NCI-H1436 (cell line): ENCODE measurements at places on chromosomes 7 and 10.

DNA sequence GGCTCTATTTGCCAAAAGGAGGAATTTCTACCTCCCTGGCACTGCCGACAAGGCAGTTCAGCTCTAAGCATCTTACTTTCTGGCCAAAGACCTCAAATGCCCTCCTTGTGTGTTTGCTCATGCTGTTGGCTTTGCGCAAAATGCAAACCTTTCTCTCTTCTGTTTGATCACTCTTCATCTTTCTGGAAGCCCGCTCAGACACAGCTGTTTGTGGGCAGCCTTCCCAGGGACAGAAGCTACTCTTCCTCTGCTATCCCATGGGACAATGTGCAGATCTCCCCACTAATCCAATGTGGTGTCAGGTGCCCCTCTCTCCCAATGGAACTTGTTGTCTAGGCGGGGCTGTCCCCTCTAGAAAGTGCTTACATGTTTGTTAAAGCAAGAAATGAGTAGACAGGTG, 278.7 kb downstream of the CCSER2 start:
- DNase-seq, result no peak

DNA sequence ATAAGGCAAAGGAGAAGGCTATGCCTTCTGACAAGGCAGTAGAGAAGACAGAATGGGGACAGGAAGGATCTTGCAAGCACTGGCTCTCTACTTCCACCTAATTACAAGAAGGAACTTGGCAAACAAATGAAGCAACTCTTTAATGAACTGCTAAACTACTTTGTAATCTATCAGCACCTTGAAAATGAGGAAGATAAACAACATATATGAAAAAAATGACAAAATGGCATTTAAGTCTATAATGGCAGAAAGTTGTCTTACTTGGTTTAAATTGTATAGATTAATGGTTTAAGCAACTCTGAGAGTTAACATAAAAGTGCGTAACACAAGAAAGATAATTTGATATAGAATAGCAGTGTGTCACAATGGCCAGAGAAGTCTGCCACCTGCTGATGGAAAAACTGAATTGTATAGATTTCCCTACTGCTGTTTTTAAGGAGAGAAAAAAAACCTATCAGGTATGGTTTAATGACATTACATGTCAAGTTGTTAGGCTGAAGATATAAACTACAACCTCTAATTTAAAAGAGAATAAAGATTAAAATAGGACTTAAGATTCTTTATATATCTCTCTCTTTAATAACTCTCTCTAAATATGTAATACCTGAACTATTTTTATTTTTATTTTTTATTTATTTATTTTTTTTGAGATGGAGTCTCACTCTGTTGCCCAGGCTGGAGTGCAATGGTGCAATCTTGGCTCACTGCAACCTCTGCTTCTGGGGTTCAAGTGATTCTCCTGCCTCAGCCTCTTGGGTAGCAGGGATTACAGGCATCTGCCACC, 11.8 kb downstream of the NT5C3A start:
- DNase-seq, result no peak

DNA sequence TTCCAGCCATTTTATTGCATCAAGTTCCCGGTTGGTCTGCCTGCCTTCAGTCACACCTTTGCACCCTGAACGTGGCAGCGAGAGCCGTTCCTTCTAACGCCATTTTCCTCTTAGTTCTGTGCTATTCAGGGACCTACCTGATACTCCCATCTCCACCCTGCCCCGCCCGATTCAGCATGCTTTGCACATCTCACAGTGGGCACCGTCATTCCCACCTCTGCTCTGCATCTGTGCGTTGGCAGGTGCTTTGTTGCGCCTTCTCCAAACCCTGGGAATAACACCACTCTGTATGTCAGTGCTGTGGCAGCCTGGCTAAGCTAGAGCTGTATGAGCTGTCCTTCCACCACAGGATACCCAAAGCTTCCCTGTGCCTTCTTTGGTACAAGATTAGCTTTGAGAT, 96.8 kb downstream of the ACTR3B start:
- DNase-seq, result no peak

- no peak for DNase-seq
Observed at GRCh38 chr10:96529634-96530279, 16.0 kb upstream of the TLL2 start.

- DNase-seq, result no peak
Observed at GRCh38 chr10:114313139-114313538, 74.1 kb downstream of the VWA2 start.

DNA sequence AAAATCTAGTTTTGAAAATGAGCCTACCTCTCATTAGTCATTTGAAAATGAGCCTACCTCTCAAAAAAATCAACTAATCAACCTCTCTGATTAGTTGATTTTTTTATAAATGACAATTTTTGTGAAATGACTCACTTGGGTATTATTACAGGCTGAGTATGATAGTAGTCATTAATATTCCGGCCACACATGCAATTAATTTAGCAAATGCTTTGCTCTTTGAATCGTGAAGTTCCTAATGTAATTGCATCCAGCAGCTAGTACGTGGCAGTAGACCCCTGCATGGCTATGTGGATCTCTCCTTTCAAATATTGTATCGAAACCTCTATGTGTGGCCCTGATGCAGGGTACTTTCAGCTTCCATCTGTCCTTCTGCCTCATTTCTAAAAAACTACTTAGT, 245.9 kb upstream of the PHYHIPL start:
- no peak for DNase-seq

- no peak for DNase-seq
Observed at GRCh38 chr10:119834188-119834587, 38.5 kb downstream of the MCMBP start.

DNA sequence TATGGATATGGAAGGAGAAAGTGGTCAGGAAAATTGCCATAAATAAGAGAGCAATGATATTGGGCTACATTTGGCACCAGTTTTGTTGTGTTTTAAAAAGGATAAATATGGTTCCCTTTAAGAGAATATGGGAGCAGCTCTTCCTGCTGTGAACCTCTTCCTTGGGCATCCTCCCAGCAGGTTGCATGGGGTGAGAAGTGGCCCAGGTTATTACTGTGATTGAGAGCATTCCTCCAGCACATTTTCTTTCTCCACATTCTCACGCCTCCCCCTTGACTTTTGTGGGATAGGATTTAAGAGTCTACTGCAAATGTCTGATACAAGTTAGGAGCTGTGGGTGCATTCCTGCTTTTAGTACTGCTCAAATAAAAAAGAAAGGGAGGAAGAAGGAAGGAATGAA, 214.8 kb downstream of the POU6F2 start:
- DNase-seq, result no peak

DNA sequence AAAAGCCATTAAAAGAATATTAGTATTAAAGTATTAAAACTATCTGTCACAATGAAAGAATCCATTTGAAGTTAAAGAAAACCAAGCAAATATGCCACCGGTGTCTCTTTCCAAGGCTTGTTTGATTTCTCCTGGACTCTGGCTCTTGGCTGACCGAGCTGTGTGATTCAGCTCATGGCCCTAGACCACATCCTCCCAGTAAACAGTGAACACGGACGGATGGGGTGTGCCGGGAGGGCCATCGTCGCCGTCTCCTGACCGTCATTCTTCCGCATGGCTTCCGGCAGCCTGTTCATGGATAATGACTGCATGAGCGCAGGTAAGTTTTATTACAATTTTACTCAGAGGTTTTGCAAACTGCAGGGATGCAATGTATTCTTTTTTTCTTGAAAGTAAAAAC, 218.5 kb downstream of the DNAJB6 start:
- DNase-seq, result no peak

DNA sequence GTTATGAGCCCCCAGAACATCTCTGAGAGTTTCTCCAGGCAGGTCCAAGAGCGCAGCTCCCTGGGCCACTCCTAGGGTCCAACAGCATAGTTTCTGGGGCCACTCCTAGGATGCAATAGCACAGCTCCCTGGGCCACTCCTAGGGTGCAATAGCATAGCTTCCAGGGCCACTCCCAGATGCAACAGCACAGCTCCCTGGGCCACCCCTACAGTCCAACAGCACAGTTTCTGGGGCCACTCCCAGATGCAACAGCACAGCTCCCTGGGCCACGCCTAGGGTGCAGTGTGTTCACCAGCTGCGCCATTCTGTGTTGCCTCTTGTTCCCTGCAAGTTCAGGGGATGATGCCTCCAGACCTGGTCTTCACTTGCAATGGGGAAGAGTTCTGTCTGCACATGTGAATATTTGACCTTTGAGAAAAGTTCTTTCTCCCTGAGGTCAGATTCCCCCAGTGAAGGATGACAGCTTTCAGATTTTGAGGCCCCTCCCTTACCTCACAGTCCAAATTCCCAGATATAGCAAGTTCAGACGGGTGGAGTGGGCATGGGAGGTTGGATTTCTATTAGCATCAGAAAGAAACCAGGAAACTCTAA, 43.0 kb upstream of the LEP start:
- no peak for DNase-seq

- DNase-seq, result no peak
Observed at GRCh38 chr7:54678763-54679489, 80.1 kb downstream of the SEC61G start.

DNA sequence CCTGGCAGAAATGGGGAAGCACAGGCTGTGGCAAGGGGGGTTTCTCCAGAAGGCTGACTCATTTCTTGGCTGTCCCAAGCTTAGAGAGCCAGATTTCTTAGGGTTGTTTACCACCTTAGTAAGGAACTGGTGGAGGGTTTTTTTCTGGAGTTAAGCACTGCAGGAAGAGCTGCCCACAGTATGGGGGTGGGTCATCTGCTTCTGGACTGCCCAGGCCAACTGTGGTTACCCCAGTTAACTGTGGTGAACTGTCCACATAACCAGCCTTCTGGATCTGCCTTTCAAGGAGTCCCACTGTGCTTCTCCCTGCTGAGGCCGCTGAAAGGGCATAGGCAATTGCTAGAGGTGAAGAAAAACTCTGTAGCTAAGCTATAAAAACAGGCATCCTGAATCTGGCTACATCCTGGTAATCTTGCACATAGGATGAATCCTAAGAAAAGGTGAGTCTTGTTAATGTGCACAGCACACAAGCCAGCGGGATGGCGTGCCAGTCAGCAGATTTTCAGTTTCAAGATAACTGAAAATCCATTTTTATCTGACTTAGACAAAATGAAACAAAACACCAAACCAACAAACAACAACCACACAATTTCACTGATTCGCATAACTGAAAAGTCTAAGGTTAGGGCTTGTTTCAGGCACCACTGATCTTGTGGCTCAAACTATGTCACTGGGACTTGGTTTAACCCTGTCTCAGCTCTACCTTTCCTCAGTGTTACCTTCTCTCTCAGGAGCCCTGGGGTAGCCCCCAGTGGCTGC, 21.6 kb upstream of the TSPAN33 start:
- no peak for DNase-seq

GRCh38 chr10:101385866-101386658, 32.1 kb downstream of the BTRC start:
- DNase-seq, result no peak

GRCh38 chr10:128420623-128421022, 294.4 kb upstream of the MKI67 start:
- DNase-seq, result no peak

DNA sequence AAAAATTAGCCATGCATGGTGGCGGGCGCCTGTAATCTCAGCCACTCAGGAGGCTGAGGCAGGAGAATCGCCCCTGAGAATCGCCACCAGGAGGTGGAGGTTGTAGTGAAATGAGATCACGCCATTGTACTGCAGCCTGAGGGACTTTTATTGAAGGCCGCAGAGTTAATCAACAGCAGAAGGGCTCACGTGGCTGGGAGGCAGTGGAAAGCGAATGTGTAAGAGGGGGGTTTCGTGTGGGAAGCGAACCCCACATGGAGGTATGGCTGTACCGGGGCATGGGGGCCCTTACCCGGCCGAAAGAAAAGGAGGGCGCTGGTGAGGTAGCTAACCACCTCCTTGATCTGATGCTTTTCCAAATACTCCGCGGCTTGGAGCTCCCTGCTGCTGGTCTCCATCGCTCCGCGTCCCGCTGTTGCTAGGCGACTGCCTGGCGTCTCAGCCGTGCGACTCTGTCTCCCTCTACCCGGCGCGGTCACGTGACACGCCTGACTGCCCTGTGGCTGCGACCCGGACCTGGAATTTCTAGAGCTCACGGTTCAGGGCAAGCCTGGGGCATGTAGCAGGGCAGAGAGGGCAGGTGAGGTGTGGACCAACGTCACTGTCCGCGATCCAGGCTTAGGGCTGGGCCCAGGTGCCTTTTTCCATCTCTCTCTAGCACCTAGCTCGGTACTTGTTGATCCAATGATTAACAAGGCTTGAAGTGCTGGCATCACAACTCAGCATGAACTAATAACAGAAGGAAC, at the start of gene EFCAB10:
TSS of gene EFCAB10 (minus strand) at position 428 of the 746 bp plus-strand sequence. CDS start at position 398, 30 bp downstream.
- peak; percentile 80 for DNase-seq

GRCh38 chr10:129885526-129885925, 78.5 kb downstream of the EBF3 start:
- DNase-seq, result no peak

- DNase-seq, result no peak
Observed at GRCh38 chr7:46034056-46034768, 113.1 kb upstream of the IGFBP3 start.

DNA sequence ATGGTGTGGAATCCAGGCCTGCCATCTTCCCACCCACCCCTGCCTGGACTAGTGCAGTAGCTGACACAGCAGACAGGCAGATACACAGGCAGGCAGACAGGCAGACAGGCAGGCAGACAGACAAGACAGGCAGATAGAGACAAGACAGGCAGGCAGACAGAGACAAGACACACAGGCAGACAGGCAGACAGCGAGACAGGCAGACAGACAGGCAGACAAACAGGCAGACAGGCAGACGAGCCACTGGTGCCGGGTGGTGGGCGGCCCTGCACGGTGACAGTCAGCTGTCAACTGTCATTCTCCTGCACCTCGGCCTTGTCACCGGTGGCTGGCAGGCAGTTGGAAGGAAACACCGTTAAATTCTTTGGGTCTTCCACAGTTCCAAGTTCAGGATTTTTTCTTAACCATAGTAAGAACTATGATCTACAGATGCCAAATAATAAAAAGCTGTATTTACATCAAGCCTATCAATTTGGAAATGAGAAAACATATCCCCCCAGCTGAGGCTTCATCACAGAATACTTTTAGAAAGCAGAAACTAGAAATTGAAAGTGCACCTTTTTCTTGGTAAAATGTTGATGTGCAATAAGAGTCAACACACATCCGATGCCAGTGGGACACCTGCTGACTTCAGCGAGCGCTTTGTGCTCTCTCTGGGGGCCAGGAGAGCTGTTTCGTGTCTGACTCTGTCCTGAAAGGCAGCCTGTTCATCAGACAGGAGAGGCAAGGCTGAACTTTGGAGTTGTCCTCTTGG, 250.4 kb downstream of the DNAJB6 start:
- DNase-seq, result no peak

DNA sequence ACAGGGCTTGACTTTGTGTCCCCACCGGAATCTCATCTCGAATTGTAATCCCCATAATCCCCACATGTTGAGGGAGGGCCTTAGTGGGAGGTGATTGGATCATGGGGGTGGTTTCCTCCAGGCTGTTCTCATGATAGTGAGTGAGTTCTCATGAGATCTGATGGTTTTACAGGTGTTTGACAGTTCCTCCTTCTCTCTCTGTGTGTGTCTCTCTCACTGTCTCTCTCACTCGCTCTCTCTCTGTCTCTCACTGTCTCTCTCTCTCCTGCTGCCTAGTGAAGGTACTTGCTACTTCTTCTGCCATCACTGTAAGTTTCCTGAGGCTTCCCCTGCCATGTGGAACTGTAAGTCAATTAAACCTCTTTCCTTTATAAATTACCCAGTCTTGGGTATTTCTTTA, 289.8 kb upstream of the HABP2 start:
- no peak for DNase-seq

GRCh38 chr7:75716992-75717626, 21.6 kb downstream of the HIP1 start:
- DNase-seq, result no peak

- no peak for DNase-seq
Observed at GRCh38 chr7:158953912-158954311, 97.6 kb downstream of the DYNC2I1 start.

GRCh38 chr10:10989669-10990068, 28.0 kb upstream of the CELF2 start:
- no peak for DNase-seq

- no peak for DNase-seq
Observed at GRCh38 chr7:70352906-70353305, 754.6 kb downstream of the AUTS2 start.
